ENCODE measurements at places on chromosomes 5 and 9.

GRCh38 chr9:106445107-106445506 is 417.9 kb upstream of the ZNF462 start:
- DNase-seq: no peak

DNA sequence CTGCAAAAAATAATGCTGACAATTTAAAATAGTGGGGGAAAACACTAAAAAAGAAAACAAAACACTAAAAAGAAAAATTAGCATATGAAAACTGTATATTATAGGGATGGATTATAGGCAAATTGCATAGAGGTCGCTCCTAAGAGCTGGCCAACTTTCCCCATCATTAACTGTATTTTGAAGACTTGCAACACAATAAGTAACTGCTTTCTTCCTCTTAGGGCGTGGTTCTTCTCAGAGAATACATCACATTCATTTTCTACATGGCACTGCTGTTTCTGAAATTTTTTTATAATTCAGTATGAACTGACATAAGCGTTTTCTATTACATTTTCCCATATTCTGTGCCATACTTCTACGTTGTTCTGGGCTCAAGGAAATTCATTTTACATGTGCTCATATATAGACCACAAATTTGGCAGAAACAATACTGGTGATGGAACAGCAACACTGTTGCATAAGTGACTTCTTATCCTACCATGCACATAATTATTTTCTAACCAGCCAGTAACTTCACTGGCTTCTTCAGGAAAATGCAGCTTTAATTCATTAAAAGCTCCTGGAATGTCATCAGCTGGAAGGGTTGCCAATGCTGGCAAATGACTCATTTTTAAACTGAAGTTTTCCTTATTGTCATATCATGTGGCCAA is 171.2 kb upstream of the DMAC1 start:
- DNase-seq: no peak

- no peak for DNase-seq
Measured at GRCh38 chr9:124272979-124273378, 15.2 kb downstream of the NEK6 start.

GRCh38 chr5:138898299-138898698 is 23.2 kb upstream of the LRRTM2 start:
- DNase-seq: no peak

DNA sequence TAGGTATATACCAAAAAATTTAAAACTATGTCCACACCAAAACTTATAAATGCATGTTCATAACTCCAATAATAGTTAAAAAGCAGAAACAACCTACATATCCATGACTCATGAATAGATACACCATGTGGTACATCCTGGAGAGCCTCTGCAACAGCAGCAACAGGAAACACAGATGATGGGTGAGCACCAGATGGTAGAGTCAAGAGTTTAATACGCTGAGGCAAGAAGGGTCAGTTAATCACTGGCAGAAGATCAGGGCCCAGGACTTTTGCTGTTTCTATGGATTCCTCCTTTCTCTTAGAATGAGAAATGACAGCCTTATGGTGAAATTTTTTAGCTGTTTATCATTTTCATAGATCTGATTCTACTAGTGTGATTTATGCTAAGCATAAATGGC is 351.8 kb upstream of the ADAMTSL1 start:
- no peak for DNase-seq

- no peak for DNase-seq
Measured at GRCh38 chr5:160473681-160474080, 52.0 kb downstream of the PTTG1 start.

DNA sequence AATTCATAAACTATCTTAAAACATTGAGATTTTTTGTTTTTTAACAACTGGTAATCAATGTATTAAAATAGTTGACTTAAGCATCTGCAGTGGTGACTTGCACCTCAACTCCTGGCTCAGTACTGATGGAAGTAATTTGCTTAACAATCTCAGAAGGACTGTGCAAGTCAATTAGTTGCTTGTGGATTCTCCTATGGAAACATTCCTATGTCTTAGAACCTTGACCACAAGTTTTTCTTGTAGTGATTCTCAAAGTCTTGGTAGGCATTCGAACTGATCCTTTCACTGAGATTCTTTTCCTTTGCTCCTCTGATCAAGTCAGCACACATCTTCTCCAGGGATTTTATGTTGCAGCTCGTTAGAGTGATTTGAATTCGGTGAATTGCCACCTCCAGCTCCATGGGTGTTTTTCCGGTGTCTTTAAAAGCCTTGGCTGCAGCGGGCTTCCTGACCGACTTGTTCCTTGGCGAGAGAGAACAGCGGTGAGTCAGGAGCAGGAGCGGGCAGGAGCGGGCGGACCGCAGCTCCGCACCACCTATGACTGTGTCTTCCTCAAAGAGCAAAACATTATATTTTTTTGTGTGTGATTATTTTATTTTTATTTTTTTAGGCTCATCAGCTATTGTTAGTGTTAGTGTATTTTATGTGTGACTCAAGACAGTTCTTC is 21.1 kb downstream of the HMGXB3 start:
- DNase-seq: peak; percentile 65

DNA sequence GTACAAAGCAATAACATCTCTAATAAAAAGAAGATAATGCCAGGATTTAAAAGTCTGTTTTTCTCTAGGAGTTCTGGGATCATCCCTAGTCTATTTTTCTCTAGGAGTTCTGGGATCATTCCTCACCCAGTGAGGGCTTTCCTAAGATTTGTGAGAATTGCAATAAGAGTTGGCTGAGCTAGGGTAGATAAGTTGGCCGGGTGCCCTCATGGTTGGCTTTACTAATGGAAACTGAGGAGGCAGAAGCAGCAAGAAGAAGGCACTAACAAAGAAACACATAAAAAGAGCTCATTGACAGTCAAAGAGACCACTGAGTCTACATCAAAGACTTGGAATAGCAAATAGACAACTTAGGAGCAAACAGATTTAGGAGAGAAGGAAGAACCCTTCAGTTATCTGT is 4.2 kb downstream of the SLC1A3 start:
- no peak for DNase-seq

- DNase-seq: no peak
Measured at GRCh38 chr5:106876665-106877194, 794.0 kb downstream of the EFNA5 start.

DNA sequence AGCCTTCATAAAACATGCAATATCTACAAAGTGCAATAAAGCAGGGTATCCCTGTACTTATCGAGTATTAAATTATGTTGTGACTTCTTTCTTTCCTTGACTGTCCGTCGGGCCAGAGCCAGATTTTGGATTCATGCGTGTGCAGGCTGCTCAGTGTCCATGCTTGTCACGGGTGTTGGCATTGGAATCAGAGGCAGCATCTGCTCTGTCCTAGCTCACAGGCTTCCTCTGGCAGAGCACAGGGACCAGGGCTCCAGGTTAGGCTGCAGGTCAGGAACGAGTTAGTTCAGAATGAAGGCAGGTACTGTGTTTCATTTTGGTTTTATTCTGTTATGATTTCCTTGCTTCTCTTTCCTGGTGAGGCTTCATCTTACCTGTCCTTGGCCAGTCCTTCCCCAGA is 249.8 kb downstream of the AUH start:
- no peak for DNase-seq

GRCh38 chr9:107569174-107569573 is 79.6 kb upstream of the KLF4 start:
- peak; percentile 58 for DNase-seq

DNA sequence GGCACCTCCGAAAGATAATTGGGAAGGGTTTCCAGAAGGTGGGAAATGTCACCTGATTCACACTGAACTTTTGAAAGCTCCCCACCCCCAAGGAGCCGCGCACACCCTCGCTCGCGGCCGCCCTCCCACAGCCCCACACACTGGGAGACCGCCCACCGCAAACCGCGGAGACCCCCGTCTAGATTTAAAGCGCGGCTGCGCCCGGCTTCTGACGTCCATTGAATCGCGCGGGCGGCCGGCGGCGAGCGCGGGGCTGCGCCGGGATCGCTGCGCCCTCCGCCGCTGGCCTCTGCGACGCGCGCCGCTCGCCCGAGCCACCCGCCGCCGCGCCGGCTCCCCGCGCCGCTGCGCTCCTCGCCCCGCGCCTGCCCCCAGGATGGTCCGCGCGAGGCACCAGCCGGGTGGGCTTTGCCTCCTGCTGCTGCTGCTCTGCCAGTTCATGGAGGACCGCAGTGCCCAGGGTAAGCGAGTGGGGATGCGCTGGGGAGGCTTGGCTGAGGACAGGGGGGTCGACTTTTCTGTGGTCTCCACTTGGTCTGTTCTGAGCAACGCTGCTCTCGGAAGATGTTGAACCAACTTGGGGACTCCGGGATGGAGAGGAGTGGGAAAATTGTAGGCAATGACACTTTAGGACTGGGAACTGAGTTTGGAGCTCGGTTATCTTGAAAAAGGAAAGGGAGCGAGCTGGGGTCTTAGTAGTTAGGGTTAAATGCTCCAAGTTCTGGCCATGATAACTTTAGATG is at the start of gene FST:
FST (plus strand) TSS at position 214 of the 743 bp plus-strand sequence; CDS start at position 377, 163 bp downstream.
- DNase-seq: no peak

GRCh38 chr9:130124085-130124860 is 47.9 kb upstream of the NCS1 start:
- no peak for DNase-seq

DNA sequence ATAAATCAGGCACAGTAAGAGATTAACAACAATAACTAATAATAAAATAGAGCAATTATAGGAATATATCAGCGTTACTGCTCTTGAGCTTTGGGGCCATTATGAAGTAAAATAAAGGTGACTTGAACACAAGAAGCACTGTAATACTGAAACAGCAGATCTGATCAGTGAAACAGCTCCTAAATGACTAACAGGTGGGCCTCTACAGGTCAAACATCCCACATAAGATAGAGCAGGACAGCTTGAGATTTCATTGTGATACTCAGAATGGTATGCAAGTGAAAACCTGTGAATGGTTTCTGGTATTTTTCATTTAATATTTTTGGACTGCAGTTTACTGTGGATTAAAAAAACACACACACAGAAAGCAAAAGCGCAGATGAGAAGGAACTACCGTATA is 24.0 kb upstream of the MAP3K1 start:
- no peak for DNase-seq
